Caco-2 (cell line): ENCODE measurements at places on chromosomes 4 and X.

GRCh38 chr4:99208719-99209075 lies 10.3 kb downstream of the ADH6 start:
- no peak for DNase-seq

- DNase-seq: no peak
Observed at GRCh38 chr4:149311076-149311475, 504.6 kb downstream of the IQCM start.

- DNase-seq: no peak
Observed at GRCh38 chr4:66649236-66649635, 896.1 kb downstream of the CENPC start.

- DNase-seq: no peak
Observed at GRCh38 chrX:32281853-32282252, 929.5 kb downstream of the DMD start.

DNA sequence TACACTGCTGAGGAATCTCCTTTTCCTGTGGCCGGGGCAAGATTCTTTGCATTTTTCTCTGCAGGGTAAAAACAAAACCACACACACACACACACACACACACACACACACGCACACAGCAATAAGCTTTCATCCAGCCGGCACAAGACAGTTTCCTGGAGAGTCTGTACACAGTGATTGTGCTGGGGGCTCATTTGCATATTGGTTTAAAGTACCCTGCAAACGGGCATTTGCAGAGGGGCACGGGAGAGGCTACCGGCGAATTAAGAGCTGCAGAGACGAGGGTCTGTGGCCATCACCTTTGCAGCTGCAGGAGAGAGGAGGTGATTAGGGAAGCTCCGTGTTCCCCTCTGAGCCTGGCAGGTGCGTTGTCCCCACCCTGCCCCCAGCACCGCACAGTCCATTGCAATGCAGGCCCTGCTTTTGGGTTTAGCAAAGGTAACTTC lies 219.9 kb downstream of the SHOX start:
- no peak for DNase-seq

- DNase-seq: no peak
Observed at GRCh38 chrX:134688839-134689238, 30.6 kb upstream of the PLAC1 start.

- no peak for DNase-seq
Observed at GRCh38 chr4:141301216-141301615, 80.5 kb downstream of the ZNF330 start.

DNA sequence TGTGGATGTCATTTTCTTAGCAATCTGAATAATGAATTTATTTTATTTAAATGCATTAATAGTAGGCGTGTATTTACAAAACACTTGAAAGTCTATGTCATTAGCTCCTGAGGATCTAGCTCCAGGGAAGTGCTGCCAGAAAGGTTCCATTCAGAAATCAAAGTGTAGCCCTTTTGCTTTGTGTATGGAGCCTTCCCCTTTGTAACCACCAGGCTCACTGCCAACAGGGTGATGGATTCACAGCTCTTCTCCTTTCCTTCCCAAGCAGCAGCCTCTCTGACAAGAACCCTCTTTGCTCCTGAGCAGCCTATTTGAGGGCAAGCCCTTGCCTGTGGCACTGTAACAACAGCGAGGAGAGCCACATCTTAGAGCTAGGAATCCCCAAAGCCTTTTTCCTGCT lies 286.0 kb upstream of the RASGEF1B start:
- DNase-seq: no peak

GRCh38 chr4:148874331-148874730 lies 432.1 kb upstream of the NR3C2 start:
- peak; percentile 5 for DNase-seq

- no peak for DNase-seq
Observed at GRCh38 chr4:138562544-138562991, 320.4 kb upstream of the SLC7A11 start.

DNA sequence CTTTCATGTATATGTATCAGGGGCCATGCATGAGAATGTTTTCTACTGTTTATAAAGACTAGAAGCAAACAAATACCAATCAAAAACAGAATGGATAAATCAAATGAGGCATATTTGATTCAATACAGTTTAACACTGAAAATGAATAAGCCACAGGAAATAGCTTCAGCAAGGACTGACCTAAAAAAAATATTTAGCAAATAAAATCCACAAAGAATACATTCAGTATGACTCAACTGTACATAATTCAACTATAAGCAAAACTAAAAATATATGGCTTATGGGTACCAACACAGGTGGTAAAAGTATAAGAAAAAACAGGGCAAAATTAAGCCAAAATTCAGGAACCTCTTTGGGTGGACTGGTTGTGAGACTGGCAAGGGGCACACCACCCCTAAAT lies 112.9 kb downstream of the KCNIP4 start:
- DNase-seq: no peak

GRCh38 chrX:19774905-19775304 lies 112.5 kb downstream of the SH3KBP1 start:
- no peak for DNase-seq

DNA sequence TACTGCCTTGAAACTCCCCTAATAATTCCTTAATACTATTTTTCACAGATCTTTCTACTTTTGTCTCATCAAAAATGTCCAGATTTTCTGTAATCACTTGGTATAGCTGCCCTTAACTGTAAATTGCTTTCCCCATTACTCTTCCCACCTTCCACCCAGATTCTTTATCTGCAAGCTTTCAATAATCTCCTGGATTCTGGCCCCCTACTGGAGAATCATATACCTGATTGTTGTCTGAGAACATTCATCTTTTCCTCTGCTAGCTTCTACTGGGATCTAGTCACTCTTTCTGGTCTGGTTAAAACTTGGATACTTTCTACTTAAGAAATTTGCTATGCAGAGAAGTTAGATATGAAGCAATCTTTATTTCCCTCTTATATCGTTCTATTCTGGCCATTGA lies 552.6 kb downstream of the PCDH19 start:
- no peak for DNase-seq
